SJSA1 (cell line): ENCODE measurements at places on chromosomes 6 and 20. TPM values are rescaled to one million over a fixed set of nuclear protein-coding genes. Genes with fewer than 3 reads are reported as not detected.

- DNase-seq: no peak
Observed at GRCh38 chr20:4887586-4887985, 113.7 kb downstream of the SLC23A2 start.

DNA sequence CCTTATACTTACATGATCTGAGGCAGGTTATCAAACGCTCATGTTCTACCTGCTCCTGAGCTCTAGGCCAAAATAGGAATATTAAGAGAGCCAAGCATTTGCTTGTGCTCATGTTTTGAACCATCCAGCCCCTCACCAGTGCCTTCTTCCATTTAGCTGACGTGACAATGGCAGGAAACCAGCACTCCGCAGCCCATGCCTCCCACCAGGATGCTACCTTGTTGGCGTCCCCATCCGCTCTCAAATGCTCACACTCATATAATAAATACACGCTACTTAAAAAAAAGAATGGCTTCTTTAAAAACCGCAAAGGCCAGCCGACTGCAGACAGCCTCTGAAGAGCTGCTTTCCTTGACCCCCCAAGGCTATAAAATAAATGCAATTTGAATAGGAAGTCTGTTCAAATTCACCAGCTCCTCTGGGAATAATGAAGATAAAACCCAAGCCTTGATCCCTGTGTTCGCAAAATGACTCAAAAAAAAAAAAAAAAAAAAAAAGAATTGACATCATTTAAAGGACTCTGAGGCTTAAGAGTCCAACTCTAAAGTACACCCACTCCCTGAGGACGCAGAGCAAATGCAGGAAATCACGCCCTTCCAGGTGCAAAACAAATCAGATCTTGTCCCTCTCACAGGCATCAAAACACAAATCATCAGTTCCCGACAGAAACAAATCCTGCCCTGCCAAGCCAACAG lies 29.0 kb downstream of the RNASET2 start:
- no peak for DNase-seq

DNA sequence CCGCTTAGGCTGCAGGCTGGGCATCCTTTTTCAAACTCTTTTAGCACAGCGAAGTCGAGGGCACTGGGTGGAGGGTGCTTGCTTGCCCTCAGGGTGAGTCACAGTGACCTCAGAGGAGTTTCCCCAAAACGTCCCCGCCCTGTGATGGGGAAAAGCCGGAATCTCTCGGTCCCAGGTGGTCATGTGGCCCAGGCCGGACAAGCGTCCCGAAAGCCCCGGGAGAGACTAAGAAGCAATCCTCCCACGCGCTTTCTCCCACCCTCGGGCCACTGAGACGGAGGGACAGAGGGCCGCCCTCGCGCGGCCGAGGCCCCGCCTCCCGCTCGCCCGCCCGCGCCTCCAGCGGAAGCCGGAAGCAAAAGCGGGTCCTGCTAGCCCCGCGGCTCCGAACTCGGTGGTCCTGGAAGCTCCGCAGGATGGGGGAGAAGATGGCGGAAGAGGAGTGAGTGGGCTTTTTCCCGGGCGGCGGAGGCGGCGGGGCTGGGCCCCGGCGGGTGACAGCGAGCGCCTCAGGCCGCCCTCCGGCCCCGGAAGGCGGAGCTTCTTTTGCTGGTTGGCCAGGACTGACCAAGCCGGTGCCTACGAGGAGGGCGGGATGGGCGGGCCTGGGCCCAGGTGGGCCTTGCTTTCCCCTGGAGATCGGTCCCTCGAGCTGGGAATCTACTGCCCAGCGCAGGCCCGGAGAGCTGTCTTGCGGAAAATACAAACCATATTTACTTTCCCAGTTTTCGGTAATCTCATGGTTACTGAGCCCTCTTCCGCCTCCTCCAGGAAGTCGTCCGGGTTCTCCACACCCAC lies at the start of gene SLC9A8:
Gene SLC9A8, plus strand, starts transcription at position 322 of the 798 bp plus-strand sequence. Its CDS starts 95 bp downstream, at position 417.
- DNase-seq: peak; percentile 93

- DNase-seq: peak; percentile 38
Observed at GRCh38 chr6:46010771-46011170, 4.9 kb downstream of the CLIC5 start.

DNA sequence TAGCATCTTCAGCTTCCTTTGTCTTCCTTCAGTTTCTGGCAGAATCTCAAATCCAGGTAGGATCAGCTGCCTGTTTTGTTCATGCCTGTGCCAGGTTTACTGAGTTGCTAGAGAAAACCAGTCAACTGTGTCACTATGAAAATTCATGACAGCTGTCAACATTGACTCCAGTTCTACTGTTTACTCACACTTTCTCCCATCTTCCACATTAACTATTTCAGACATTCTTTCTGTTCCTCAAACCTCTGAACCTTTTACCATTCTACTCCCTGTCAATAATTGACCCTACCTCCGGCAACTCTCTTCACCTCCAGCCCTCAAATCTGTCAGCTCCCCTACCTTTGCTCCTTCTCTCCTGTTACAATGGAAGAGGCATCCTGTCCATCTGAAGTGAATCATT lies 8.5 kb downstream of the ENPP4 start:
- no peak for DNase-seq

DNA sequence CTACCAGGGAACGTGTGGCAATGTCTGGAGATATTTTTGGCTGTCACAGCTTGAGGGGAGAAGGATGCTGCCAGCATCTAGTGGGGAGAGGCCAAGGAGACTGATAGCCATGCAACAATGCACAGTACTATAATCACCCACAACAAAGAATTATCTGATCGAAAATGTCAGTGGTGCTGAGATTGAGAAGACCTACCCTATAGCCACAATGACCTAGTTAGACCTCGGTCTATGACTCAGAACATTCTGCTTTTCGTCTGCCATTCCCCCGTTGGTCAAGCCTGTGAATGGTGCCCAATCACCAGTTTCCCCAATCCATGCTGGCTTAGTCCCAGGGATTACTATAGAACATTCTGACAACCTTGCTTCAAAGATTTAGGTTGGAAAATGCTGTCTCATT lies 93.5 kb downstream of the TMEM200A start:
- DNase-seq: no peak

GRCh38 chr6:10690651-10691445 lies 3.6 kb downstream of the C6orf52 start:
- DNase-seq: no peak

- DNase-seq: no peak
Observed at GRCh38 chr6:73375216-73375615, 5.5 kb upstream of the OOEP start.

- DNase-seq: no peak
Observed at GRCh38 chr6:166613027-166613426, 14.0 kb downstream of the RPS6KA2 start.

- DNase-seq: no peak
Observed at GRCh38 chr20:226958-227357, at the start of gene DEFB129. Gene DEFB129, plus strand, starts transcription at chr20:227258. Its CDS starts 31 bp downstream, at chr20:227289.

GRCh38 chr6:164792666-164793065 lies 516.7 kb downstream of the C6orf118 start:
- DNase-seq: no peak

DNA sequence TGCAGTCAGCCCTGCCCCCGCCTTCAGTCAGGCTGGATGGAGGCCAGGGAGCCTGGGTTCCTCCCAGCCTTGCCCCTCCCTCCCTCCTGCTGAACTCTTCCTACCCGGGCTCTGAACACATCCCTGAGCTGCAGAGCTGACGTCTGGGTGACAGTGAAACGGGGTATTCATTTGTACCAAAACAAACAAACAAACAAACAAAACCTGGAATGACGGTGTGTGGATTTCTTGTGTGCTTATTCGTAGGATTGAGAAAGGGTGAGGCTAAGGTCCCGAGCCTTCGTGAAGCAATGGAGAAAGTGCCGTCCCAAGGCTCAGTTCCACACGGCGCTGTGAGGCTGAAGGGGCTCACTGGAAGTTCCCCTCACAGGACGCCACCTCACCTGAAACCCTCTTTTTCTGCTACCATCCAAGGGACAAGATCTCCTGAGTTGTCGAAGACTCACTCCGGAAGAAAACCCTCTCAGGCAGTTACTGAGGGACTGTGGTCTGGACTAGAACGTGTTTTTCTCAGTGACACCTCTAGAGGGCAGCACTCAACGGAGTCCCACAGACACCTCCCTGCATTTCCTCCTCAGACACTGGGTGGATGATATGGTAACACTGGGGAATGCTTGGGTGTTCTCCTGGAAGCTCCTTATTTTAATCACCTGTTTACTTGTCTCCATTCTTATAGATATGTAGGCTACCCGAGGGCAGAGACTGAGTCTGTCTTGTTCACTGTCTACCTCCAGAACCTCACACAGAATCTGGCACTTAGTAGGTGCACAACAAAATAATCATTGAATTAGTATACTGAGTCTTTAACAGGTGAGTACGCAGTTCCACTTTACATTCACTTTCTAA lies 27.3 kb downstream of the GSTA3 start:
- DNase-seq: peak; percentile 77

- no peak for DNase-seq
Observed at GRCh38 chr20:5434116-5434515, 117.4 kb upstream of the PROKR2 start.

GRCh38 chr20:51426718-51427650 lies 115.5 kb downstream of the NFATC2 start:
- DNase-seq: no peak

- no peak for DNase-seq
Observed at GRCh38 chr6:52994031-52994838, 849 bp downstream of the GSTA4 start.

- DNase-seq: no peak
Observed at GRCh38 chr6:155830531-155830930, 374.9 kb upstream of the NOX3 start.

DNA sequence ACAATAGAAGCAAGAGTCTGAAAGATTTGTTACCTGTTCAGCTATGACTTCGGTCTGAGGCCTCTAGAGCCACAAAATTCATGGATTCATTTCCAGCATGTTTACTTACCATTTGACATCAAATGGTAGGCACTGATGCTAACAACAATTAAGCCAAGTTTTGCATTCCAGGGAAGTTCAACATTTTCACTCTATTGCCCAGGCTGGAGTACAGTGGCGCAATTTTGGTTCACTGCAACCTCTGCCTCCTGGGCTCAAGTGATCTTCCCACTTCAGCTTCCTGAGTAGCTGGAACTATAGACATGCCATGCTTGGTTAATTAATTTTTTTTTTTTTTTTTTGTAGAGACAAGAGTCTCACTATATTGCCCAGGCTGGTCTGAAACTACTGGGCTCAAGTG lies 114.1 kb upstream of the SGK1 start:
- DNase-seq: no peak

DNA sequence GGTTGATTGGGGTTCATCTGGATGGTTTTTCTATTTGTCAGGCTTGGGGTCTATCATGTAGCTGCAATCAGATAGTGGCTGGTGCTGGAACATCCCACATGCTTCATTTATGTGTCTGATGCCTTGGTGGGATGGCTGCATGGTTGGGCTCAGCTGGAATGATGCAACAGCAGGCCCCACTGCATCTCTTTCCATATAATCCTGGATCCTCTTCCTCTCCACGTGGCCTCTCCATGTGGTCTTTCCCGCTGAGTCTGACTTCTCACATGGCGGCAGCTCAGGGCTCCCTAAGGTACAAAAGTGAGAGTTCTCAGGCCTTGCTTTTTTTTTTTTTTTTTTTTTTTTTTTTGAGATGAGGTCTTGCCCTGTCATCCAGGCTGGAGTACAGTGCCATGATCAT lies 65.0 kb upstream of the SUPT3H start:
- no peak for DNase-seq

- DNase-seq: no peak
Observed at GRCh38 chr6:97841763-97842162, 558.7 kb upstream of the MMS22L start.

DNA sequence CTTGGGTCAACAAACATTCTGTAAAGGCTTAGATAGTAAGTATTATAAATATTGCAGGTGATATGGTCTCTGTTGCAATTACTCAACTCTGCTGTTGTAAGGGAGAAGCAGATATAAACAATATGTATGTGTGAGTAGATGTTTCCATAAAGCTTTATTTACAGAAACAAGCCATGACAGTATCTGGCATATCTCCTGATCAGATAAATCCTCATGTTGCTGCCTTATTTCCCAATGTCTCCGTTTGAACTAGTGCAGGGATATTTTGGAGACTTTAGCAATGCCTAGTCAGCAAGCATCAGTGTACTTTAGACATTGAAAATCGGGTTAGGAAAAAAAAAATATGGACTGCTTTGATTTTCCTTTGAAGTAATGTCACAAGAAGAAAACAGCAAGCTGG lies 96.1 kb downstream of the LAMA2 start:
- no peak for DNase-seq

DNA sequence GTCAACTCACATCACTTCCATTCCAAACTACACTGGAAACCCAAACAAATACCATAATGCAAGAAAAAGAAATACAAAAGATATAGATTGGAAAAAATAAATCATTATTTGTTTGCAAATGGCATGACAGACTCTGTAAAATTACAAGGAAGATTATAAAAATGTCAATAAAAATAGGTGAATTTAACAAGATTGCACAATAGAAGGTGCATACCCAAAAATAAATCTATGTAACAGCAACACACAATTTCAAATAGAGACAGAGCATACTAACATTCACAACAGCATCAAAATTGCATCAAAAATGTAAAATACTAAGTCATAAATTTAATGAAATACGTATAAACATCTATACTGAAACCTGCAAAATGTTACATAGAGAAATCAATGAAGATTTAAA lies 1140.0 kb upstream of the GJE1 start:
- no peak for DNase-seq

DNA sequence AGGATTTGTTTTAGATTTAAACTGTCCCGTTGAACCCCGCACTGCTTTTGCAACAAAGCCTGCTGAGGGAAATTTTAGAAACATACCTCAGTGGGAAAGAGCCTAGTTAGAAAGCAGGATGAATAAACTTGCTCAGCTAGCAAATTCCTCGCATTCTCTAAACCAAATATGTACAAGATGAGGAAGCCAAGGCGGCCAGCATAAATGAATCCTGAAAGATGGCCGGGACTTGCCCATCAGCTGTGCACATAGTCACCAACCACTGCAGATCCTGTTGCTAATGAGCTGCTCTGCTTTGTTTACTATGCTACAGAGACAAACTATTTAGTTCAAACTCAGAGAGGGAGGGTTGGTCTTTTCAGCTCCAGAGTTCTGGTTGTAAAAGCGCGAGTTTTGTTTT lies 49.0 kb downstream of the TMEM170B start:
- DNase-seq: peak; percentile 95

The ATP6V1G2 gene
- total RNA-seq: 0.13 TPM in 1 of 2 replicates, not detected in the other

The TMEM244 gene
- not detected in 2 replicates for total RNA-seq

The CUL7 gene
- 13.7 and 18.8 TPM in 2 replicates for total RNA-seq

The XKR7 gene
- not detected in 2 replicates for total RNA-seq

The TBXT gene
- total RNA-seq: not detected in 2 replicates

The KIFC1 gene
- 95.5 and 120 TPM in 2 replicates for total RNA-seq

The SLC32A1 gene
- not detected in 2 replicates for total RNA-seq

The PPP1R16B gene
- total RNA-seq: 0.03 TPM in 1 of 2 replicates, not detected in the other

The ECT2L gene
- not detected in 2 replicates for total RNA-seq

The OR2B6 gene
- not detected in 2 replicates for total RNA-seq

The FERMT1 gene
- 0.13 TPM in 1 of 2 replicates, not detected in the other for total RNA-seq

The SAPCD1 gene
- 1.4 TPM in 1 of 2 replicates, not detected in the other for total RNA-seq

The SSTR4 gene
- not detected in 2 replicates for total RNA-seq

The EZR gene
- total RNA-seq: 202 and 246 TPM in 2 replicates

The PROKR2 gene
- not detected in 2 replicates for total RNA-seq

The FOXC1 gene
- 16.0 and 21.0 TPM in 2 replicates for total RNA-seq

The PLN gene
- total RNA-seq: not detected in 2 replicates

The LAMA5 gene
- 3.2 and 3.6 TPM in 2 replicates for total RNA-seq

The PCMTD2 gene
- 6.0 and 12.4 TPM in 2 replicates for total RNA-seq

The POLR1C gene
- total RNA-seq: 24.4 and 28.3 TPM in 2 replicates

The ZSCAN31 gene
- 17.9 and 67.4 TPM in 2 replicates for total RNA-seq
